ENCODE measurements at places on chromosomes 5 and 9.

GRCh38 chr5:160044967-160045366 is 36.0 kb downstream of the TTC1 start:
- no peak for DNase-seq

DNA sequence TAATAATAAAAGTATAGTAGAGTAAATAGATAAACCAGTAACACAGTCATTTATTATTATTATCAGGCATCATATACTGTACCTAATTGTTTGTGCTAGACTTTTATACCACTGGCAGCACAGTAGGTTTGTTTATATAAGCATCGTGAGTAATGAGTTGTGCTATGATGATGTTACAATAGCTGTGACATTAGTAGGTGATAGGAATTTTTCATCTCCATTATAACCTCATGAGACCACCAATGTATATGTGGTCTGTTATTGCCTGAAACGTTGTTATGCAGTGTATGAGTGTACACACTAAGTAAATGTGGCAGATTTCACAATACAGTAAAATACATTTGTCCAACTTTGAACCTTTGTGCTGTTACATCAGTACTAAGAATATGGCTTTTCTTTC is 72.7 kb upstream of the SPATA31D4 start:
- DNase-seq: no peak

DNA sequence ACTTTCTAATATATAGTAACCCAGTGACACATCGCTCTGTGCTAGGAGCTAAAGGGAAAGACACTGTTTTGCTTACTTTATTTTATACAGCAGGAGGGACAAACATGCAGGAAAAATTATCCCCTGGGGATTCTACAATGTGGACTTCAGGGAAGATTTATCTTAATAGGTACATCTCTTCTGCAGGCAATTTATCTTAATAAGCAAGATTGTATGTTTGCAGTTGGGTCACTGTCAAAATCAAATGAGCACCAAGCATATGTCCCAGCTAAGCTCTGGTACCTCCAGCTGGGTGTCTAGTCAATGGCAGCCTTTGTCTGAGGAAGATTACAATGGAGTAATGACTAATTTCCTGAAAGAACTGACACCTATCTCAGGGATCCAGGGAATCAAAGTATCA is 309.9 kb upstream of the PANK3 start:
- DNase-seq: no peak

DNA sequence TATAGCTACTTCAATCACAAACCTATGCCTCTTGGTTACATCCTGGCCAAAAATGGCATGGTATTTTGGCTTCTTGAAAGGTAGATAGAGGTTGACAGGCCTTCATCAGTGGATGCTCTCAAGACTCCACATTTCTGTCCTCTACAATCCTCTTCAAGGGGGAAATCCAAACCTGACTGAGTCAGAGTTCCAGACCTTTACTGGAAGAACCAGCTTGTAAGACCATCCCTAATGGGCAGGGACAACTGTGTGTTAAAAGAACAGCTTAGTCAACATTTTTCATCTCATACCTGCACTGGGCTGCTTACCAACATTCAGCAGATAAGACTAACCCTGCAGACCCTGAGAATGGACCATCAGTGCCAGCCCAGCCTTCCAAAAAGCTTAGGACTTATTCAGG is 155.7 kb downstream of the CDK5RAP2 start:
- no peak for DNase-seq

GRCh38 chr5:133257977-133258376 is 206.2 kb downstream of the HSPA4 start:
- no peak for DNase-seq

- DNase-seq: no peak
Observed at GRCh38 chr5:76180814-76181805, 97.9 kb downstream of the SV2C start.

- DNase-seq: no peak
Observed at GRCh38 chr5:52776116-52776515, 11.6 kb upstream of the ITGA1 start.

DNA sequence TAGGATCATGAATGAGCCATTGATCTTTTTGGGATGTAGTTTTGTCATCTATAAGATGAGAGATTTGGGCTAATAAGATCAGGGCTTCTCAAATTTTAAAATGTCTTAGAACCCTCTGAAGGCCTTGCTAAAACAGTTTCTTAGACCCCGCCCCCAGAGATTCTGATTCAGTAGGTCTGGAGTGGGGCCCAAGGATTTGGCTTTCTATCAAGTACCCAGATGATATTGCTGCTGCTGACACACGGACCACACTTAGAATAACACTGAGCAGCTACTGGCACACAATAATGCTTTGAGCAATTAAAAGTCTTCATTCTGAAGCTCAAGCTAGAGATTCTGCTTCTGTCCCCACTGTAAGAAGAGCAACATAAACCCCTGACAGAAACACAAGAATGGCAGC is 216.7 kb downstream of the SMARCA2 start:
- DNase-seq: no peak

DNA sequence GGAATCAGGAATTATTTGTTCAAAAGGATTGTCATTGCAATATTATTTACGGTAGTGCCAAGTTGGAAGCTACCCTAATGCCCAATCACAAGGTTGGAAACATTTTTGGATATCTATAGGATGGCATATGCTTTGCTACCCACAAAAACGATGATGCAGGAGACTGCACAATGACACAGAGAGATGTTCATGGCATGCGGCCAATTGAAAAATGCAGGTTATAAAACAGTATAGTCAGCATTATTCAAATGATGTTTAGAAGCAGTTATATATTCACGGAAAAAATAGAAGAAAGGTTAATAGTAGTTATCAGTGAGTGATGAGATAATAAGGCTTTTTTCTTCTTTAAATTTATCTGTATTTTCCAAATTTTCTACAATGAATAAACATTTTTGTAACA is 5.9 kb upstream of the ACSL6 start:
- no peak for DNase-seq
